Activated effector memory CD4-positive, alpha-beta T cell treated with anti-CD3 and anti-CD28 coated beads, Interleukin-2, amount 50 U/mL, for 16 hours (primary cell): ENCODE measurements at places on chromosomes 1 and 21.

DNA sequence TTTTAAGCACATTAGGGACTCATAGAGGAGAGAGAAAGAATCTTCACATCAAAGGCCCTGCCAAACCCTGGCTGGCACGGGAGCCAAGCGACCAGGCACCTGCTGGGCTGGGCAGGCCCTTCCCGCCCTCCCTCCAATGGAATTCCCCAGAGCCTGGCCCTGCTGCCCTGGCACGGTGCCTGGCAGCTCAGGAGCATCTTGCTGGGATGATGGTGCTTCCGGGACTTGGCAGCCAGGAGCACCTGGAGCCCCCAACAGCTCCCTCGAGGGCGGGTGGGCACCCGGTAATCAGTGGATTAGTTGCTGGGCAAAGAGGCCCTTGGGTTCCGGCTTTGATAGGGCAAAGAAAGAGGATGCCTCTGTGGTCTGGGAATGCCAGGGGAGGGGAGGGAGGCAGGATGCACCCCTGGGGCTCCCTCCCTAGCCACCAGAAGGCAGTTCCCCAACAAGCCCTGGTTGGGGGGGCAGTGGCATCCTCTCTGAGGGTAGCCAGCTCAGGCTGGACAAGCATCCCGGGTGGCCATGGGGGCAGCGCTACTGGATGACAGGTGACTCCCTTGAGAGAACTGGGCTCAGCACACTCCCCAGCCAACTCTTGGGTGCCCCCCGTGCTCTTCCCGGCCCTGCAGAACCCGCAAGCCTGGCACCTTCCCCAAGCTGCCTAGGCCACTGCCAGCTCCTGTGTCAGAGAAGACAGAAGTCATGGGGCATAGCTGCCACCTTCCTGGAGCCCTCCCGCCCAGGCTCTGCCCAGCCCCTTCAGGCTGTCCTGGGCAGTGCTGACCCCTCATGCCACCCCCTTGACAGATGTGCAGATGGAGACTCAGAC is 26.4 kb downstream of the KRTAP10-1 start:
- DNase-seq: no peak

DNA sequence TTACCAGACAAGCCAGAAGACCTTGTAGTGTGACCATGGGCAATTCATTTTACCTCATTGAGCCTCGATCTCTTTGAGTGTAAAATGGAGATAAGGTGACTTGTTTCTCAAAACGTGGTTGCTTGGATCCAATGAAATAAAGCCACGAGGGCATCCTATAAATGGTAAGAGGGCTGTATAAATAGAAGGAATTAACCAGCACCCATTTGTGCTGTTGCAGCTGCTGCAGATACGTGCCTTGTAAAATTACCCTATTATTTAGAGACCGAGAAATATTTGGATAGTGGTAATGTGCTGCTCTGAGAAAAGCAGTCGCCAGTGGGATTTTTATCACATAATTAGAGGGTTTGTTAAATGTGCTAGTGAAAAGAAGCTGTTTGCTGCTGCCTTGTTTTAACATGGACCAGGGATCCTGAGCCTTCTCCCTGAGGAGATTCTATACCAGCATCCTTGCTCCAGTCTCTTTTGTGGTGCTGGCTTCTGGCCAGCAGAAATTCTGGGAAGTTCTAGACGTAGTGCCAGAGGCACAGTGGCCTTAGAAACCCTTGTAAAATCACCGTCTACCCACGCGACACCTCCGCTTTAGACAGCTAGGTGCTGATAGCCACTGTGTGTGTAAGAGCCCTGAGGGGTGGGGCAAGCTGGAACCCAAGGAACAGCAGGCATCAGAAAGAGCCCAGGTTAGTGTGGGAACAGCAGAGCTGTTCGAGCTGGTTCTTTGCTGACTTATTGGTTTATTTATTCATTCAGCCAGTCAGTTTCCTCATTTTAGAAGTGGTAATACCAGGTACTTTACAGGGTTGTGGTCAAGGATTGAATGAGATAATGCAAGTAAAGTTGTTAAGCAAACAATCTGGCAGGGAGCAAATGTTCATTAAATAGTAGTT is 137.5 kb downstream of the NOS1AP start:
- no peak for DNase-seq

DNA sequence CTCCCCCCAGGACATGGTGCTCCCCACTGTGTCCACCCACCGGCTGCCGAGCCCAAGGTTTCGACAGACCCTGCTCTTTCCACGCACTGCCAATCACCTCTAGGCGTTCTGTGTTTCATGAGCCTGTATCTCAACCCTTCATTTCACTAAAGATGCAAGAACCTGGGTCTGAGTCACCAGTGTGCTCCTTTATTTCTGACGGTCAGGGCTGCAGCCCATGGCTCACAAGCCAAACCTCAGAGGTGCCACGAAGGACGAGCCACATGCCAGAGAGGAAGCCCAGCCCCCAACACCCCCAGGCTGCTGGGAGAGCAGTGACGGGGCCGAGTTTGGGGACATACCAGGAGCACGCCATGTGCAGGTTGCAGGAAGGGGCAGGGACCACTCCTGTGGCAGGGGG is 79.2 kb upstream of the ARHGEF16 start:
- DNase-seq: no peak

- DNase-seq: no peak
These were observed 6.6 kb upstream of the TMEM51 start for GRCh38 chr1:15146971-15147376.

- no peak for DNase-seq
These were observed 55.6 kb downstream of the FBXO42 start for GRCh38 chr1:16296643-16297042.

DNA sequence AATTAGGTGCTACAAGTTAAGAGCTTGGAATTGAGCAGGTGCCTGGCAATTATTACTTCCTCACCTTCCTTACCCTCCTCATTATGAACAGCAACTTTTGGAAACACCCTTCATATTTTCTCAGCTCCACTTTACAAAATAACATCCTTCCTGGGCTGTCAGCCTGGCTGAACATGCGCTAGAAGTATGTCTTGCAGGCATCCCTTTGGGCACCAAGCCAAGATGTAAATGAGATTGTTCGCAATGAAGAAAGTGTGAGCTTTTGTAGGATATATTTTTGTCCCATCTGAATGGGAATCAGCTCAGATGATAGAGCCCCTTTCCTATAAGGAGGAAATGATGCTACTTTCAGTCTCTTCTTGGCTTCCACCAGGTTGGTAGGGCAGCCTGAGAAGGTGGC is 245.9 kb downstream of the KAZN start:
- no peak for DNase-seq

GRCh38 chr21:21163904-21164303 is 165.7 kb downstream of the NCAM2 start:
- no peak for DNase-seq

GRCh38 chr1:189868021-189868420 is 609.6 kb downstream of the BRINP3 start:
- DNase-seq: no peak

DNA sequence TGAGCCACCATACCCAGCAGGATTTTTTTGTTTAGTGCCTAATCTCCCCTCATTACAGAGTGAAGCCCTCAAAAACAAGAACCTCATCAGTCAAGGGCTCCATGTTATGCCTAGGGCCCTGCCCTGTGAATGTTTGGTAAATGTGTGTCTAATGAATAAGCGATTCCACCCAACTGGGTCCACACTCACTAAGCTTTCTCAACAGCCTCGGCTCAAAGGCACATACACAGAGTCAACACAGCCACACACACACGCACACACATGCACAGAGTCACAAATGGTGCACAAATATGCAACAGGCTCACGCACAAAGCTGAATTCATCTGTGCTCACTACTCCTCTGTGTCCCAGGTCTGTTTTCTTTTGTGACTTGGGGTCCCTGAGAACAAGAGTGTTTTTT is 11.7 kb upstream of the SYNC start:
- DNase-seq: no peak

GRCh38 chr1:79903321-79903720 is 896.8 kb upstream of the ADGRL4 start:
- DNase-seq: no peak

- no peak for DNase-seq
These were observed 9.6 kb downstream of the VPS26C start for GRCh38 chr21:37257511-37257966.

DNA sequence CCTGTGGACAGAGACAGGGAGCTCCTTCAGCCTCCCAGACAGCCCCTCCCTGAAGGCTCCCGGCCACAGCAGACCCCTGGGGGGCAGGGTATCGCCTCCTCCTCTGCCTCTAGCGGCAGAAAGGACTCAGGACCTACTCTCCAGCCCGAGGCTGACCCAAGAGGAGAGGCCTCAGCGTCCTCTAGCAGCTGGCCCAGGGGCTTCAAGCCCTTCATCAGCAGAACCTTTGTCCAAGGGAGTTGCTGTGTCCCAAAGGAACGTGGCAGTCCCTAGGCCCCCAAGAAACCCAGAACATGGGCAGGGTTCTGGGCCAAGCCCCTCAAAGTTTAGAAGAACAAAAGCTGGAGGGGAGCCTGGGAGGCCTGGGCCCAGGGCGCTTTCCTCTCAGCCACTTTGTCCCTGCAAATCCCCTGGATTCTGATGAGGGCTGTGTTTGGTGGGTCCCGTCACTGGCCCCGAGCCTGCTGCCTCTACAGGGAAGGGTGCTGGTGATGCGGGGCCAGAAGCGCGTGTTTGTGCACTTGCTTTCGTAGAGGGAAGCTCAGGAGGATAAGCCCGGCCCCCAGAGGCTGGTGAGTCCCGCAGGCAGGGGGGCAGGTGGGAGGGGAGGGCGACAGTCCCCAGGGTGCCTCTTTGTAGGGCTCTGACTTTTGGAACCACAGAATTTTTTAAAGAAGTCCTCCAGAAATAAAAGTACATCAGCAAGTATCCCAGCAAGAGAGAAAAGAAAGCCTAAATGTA is 13.3 kb downstream of the ITGB2 start:
- DNase-seq: no peak

DNA sequence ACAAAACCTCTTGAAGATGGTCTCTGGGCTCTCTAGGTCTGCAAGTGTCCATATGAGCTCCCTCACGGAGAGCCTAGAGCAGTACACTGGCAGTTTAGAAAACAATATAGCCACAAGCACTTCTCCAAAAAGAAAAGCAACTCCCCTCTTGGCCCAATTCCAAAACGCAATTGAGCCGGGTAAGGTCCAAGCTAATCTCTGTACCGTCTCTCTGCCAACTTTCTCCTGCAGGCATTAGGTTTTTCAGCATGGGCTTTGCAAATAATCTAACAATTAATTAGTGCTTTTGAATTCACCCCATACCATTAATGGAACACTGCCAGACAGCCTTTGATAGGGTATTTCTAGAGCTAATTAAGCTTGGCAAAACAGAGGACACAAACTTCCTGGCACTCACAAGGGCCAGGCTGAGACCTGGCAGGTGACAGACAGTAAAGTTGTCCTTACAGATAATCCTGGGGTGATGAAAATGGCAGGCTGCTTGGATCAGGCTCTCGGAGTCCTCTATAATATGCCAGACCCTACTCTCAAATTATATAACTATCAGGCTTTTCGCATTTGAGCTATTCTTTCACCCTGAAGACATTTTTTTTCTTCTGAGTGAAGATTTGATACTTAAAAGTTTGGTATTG is 39.8 kb downstream of the TGFBR3 start:
- DNase-seq: no peak

- no peak for DNase-seq
These were observed 389.2 kb downstream of the PLPP3 start for GRCh38 chr1:56189946-56190805.

- DNase-seq: peak; percentile 88
These were observed 9.2 kb upstream of the LAD1 start for GRCh38 chr1:201408176-201408833.

DNA sequence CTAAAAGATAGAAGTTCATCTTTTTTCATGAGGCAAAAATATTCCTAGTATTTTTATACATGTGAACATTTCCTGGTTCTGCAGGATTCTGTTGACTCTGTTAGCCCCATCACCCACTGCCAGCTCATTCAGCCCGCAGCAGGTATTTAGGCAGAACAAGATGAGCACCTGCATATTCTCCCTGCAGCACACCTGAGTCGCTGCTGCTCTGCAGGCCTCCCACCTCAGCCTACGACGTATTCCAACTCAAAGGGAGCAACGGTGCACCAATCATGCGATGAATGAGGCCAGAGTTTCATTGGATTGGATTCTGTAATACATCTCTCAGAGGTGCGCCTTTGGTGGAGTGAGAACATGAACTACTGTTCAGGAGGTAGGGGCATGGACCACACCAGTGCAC is 87.6 kb downstream of the CNIH3 start:
- no peak for DNase-seq

- no peak for DNase-seq
These were observed 374 bp downstream of the MAB21L3 start for GRCh38 chr1:116111524-116112021.

GRCh38 chr1:206081856-206082255 is 28.9 kb downstream of the RHEX start:
- no peak for DNase-seq

- DNase-seq: no peak
These were observed 1.2 kb downstream of the PLCH2 start for GRCh38 chr1:2477309-2477708.

DNA sequence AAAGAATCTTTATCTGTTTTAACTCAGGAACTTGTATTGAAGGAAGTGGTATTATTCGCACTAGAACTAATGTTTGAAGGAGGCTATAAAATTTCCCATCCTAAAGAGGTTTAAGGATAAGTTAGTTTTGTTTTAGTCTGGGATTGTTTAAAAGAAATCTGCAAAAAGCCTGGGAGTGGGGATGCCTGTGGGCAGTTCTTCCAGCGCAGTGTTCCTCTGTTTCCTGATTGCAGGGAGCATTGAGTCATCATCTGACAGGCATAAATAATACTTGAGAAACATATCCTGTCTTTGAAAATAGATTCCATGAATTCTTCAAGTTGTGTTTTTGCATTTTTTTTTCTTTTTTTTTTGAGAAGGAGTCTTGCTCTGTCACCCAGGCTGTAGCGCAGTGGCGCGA is 350.8 kb upstream of the PTBP2 start:
- DNase-seq: no peak

- DNase-seq: no peak
These were observed 13.5 kb downstream of the CITED4 start for GRCh38 chr1:40848530-40849189.

DNA sequence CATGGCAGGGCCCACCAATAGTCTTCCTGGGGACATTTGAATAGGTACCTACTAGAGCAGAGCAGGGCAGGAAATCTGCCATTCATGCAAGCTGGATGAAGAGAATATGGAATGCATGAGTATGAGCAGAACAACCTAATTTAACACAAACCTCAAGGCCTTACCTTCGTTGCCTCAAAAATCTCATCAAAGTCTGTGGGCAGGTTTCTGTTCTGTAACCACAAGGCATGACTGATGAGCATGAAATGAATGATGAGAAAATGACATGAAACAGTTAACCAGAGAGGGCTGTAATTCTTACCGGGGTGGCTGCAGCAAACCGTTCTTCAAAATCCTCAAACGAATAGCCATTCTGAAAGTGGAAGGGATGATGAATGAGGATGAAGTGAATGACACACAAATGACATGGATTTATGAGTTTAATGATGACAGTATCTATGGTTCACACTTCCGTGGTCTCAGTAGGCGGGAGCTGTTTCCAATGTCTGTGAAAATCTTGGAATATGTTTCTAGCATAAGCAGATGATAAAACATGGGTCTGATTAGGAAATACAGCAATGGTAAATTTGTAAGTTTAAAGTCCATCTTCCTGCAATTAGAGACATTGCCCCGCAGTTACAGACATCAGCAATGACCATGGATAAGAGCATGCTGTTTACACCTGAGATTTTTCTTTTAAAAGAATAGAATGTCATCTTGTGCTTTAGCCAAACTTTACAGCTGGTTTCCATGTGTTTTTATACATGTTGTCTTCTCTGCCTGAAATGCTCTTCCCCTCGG is 67.6 kb upstream of the C8B start:
- DNase-seq: no peak

GRCh38 chr1:186304982-186305949 is 69.8 kb downstream of the TPR start:
- no peak for DNase-seq
